ENCODE measurements at places on chromosomes 12 and 14. TPM values are rescaled to one million over a fixed set of nuclear protein-coding genes. Genes with fewer than 3 reads are reported as not detected.
A peak's percentile ranks its signal among the peaks of the same experiment; 100 is the strongest.

Gene CCDC92
- 30.9 TPM for polyA plus RNA-seq

Gene MAPKAPK5
- 28.1 TPM for polyA plus RNA-seq

Gene MIP
- 0.19 TPM for polyA plus RNA-seq

Gene PRKD1
- 22.4 TPM for polyA plus RNA-seq

Gene GOLT1B
- 29.3 TPM for polyA plus RNA-seq

Gene ADAM21
- 0.42 TPM for polyA plus RNA-seq

Gene RNF10
- polyA plus RNA-seq: 158 TPM

- DNase-seq: peak; percentile 31
These were observed 109.3 kb downstream of the NAV3 start for GRCh38 chr12:77940011-77940423.

GRCh38 chr14:44567997-44568396 lies 60.9 kb upstream of the FSCB start:
- DNase-seq: no peak

DNA sequence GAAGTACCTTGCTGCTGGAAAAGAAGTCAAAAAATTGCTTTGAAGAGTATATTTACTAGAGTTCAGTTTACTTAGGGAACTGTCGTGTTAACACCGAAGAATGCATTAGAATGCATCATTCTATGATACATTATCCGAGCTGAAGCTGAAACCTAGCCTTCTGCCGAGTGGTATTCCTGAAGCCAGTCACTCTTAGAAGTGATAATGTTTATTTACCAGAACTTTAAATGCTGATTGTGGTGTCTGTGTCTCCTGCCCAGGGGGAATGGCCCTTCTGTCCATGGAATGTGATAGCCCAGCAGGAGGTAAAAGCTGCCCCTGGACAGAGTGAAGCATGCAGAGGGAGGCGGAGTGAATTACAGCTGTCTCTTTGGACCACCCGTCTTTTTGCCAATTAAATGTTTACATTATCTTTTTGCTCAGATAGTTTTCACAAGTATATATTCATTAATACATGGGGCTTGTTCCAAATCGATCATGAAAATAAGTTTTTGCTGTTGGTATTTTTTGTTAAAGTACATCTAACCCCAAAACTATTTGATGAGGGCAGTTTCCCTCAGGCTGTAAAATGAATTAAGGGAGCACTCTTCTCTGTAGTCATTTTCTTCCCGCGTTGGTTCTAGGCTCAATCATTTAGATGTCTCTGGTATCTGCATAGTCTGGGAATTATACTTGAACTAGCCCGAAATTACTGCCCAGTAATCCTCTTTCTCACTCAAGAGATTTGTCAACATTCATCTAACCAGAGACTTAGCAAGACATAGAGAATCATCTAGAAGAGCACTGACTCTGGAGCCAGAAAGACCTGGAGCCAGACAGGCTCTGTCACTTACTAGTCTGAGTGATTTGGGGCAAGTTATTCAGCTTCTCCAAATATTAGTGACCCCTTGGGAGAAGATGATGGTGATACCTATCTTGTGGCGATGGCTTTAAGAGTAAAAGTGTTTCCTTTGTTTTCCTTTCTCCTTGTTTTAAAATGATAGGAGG lies 147.6 kb downstream of the CRADD start:
- DNase-seq: no peak

- peak; percentile 26 for DNase-seq
These were observed 144.0 kb downstream of the ADAMTS20 start for GRCh38 chr12:43407816-43408645.

- DNase-seq: no peak
These were observed 106.1 kb upstream of the ANO4 start for GRCh38 chr12:100688451-100688864.

DNA sequence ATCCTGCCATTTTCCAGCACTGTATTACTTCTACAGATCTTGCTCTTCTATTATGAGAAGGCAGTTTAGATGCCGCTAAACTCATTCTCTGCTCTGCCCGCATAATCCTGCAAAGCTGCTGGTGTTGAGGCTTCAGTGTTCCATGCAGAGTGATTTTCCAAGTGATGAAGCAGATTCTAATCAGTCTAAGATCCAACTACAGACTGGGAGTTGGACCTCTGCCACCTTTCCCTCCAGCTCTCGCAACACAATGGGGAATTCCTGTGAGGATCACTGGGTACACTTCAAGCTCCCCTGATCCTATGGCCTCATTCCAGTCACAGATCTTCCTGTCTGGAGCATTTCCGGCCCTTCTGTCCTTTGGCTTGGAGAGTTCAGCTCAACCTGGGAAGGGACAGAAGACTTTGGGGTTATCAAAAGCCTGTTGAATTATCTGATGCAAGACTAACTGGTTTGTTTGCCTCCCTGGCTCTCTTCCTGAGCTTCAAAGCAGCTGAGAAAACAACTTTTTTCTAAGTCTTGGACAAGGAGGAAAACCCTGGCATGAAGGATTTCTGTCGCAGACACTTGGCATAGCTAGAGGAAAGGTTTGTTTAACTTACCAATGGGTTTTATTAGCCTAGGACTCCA lies 333.9 kb downstream of the ZFP36L1 start:
- DNase-seq: peak; percentile 84

- peak; percentile 49 for DNase-seq
These were observed 1.4 kb downstream of the NFKBIA start for GRCh38 chr14:35403114-35403602.

- DNase-seq: peak; percentile 65
These were observed 169.0 kb downstream of the PRIMA1 start for GRCh38 chr14:93619176-93619793.

DNA sequence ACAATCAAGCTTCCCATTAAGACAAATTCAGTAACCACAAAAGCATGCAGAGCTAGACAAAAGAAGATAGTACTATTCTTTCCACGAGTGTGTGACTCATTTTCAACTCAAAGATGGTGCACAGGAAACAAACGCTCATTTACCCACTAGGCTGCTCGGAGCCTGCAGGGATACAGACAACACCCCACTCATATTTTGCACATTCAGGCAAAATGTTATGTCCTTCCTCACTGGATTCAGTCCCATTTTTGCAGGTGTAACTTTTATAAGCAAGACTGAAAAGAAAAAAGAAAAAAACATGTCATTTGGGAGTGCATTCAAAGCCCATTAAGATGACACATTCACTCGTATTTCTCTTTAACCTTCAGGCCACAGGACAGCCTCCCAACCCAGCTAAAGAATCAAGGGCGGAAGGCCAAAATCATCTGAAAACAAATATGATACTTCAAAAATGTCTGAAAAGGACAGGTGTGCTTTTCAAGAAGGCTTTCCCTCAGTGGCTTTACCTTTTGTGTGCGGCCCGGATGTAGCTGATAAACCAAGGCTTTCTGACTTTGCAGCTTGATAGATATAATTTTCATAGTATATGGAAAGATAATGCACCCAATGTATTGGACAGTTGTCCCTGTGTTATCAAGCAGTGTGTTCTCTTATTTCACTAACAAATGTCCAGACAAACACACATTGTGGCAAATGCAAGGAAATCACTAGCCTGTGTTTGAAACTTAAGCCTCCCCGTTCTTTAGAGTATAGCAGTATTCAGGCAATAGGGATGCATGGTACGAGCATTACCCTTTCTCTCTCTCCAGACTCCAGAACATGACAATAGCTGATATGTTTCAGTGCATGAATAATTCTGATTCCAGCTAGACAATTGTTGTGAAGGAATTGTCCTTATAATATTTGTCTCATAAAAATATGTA lies 147.8 kb upstream of the KRR1 start:
- DNase-seq: peak; percentile 46

DNA sequence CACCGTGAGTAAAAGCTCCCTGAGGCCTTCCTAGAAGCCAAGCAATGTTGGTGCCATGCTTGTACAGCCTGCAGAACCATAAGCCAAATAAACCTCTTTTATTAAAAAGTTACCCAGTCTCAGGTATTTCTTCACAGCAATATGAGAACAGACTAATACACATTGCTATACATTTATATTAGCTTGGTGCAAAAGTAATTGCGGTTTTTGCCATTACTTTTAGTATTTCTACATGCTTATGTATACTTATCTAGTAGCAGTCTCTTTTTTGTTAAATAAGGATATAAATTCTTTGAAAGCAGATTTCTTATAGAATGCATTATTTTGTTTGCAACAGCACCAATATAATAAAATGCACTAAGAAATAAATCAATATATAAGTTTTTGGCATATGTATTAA lies 619.6 kb downstream of the FSCB start:
- DNase-seq: no peak

- DNase-seq: no peak
These were observed 41.9 kb downstream of the SLC6A12 start for GRCh38 chr12:171743-172676.

DNA sequence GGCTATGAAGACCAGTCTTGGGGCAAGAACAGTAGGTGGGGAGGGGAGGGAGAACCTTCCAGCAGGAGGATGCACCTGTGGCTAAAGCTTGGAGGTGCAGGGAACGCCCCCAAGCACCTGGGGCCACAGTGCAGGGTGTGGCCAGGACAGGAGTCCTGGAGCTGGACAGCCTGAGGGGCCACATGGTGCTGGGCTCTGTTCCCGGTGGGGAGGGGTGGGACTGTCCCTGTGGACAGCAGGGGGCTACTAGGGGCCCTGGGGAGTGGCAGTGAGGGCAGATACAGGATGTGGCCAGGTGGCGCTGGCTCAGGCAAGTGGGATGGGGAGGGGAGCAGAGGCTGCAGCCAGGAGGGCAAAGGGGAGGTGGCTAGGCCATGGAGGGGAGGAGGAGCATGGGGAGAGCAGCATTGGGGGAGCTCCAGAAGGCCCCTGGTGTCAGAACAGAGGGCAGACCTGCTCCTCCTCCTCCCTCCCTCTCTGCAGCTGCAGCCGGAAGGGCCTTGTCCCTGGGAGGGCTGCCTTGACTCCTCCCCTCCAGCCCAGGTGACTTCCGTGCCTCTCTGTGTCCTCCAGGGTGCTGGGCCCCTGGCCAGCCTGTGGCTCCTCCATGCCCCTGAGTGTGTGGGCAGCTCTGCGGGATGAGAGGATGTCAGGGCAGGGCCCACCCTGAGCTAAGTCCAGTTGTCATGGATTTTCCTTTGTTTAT lies 68.4 kb upstream of the DLK1 start:
- DNase-seq: no peak

DNA sequence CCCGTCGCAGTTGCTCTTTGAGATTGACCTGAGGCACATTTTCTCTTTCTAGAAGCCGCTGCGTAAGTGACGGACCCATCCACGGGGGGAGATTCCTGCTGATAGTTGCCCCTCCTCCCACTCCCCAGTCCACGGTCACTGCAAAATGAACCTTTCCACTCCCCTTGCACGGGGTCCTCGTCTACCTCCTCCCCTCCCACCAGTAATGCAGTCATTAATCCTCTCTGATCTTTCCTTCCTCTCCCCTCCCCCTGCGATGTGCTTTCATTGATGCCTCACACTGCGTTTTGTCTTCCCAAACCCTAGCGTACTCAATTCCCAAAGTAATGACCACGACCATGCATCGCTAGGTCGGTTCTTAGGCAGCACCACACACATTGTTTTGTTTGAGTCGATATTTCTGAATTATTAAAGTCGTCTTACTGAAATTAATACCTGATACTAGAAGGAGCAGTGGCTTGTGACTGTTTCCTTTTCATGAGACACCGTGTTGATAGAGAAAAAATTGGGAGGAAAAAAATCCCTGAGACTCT lies 857 bp downstream of the ETNK1 start:
- peak; percentile 72 for DNase-seq

DNA sequence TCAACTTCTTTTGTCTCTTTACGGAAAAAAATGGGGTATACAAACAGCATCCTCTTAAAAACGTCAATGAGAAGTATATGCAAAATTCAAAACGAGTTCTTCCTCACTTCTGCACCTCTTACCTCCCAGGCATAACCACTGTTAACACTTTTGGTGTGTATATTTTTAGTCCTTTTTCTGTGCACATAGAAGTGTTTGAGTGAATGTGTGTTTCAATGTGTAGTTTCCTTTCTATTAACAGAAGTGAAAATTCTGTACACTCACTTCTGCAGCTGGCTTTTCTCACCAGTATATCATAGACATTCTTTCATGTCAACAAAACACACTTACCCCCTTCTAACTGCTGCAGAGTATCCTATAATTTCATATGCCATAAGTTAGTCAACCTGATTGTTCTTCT lies 5.4 kb downstream of the UBR7 start:
- no peak for DNase-seq

DNA sequence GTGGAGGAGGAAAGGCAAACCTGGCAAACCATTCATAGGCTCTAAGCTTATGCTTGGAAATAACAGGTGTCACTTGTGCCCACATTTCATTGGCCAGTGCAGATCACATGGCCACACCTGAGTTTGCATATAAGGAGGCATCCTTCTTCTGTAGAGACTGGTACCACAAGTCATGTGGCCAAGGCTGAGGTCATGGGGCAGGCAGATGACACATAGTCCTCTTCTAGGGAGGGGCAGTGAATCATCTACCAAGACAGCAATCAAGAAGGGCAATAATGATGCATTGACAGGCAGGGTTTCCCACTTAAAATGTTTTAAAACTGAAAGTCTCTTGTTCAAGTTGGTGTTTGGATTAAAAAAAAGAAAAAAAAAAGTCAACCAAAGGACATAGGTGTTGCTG lies 77.3 kb downstream of the DAAM1 start:
- no peak for DNase-seq

DNA sequence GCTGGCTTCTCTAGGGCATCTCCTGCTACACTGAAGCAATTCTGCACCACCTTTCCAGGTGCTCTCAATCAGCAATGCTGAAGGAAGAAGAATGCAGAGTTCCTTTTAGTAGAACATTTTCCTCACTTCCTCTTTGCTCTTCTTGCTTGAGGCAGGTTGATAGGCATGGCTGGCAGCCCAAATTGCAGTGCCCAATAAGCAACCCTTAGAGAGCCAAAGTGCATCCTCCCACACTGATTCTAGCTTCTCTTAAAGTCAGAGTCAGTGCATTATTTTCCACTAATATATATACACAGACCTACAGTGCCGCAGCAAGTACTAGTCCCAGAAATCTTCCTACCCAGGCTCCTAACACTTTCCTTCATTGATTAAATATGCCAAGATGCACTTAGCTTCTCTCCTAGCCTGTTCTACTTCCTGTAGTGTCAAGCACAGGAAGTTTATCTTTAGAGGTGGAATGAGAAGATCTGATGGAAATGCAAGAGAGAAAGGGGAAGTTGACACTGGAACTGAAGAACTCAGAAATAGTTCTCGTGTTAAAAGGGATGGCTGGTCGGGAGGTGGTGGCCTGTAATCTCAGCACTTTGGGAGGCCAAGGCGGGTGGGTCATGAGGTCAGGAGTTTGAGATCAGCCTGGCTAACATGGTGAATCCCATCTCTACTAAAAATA lies 132.7 kb downstream of the SSPN start:
- peak; percentile 41 for DNase-seq

DNA sequence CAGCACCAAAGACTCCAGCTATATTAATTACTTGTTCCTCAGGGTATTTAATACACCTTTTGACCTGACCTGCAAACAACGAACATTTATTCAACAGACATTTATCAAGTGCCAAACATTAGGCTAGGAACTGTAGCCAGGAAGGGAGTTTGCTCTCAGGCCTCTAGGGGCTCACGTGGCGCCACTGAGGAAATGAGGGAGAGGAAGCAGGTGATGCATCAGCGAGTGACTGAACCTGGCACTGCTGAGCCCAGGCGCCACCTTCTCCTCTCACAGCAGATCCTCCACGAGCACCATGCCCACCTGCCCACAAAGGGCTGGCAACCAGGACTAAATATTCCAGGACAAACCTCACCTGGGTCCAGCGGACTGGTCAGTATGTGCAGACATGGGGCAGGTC lies 50.2 kb downstream of the SETD3 start:
- DNase-seq: peak; percentile 15

Measured in muscle of leg (tissue), 16 donors.